ENCODE measurements at places on chromosomes 2 and 18.

DNA sequence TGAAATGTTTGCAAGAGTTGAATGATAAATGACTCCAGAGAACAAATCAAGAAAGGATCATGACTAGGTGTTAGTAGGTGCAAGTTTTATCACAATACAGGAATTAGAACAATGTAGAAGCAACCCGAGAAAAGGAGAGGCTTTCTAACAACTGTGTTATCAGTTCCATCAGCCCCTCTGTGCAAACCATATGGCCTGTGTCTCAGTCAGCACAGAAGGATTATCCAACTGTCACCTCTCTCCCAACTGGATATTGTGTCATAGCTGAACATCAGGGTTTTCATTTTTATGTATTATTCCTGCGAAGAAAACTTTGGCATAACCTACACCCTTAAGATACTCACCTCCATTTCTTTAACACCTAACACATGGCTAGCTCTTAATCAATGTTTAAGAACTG, 321.6 kb upstream of the RND3 start:
- no peak for DNase-seq

GRCh38 chr2:217681791-217682190, 321.0 kb downstream of the TNS1 start:
- no peak for DNase-seq

- DNase-seq, result no peak
Observed at GRCh38 chr2:88590998-88591613, 36.2 kb downstream of the EIF2AK3 start.

- no peak for DNase-seq
Observed at GRCh38 chr2:65576861-65577601, 144.6 kb upstream of the SPRED2 start.

GRCh38 chr2:160411955-160412354, 81.7 kb downstream of the RBMS1 start:
- DNase-seq, result no peak

DNA sequence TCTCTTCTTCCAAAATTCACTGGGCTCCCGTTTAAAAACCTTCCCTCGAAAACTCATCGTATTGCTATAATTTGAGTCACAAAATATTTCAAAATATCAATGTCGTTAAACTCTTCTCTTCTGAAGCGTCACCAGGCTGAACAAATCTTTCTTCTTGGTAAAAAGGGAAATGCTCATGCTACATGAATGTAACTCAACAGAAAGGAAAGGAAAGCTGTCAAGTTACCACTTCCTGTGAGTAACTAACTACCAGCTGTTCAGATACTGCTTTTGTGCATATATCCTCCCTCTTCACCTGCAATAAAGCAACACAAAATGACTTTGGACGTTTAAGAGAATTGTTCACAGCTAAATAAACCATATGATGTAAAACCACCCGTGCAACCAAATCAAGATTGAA, 95.4 kb downstream of the DOCK10 start:
- no peak for DNase-seq

DNA sequence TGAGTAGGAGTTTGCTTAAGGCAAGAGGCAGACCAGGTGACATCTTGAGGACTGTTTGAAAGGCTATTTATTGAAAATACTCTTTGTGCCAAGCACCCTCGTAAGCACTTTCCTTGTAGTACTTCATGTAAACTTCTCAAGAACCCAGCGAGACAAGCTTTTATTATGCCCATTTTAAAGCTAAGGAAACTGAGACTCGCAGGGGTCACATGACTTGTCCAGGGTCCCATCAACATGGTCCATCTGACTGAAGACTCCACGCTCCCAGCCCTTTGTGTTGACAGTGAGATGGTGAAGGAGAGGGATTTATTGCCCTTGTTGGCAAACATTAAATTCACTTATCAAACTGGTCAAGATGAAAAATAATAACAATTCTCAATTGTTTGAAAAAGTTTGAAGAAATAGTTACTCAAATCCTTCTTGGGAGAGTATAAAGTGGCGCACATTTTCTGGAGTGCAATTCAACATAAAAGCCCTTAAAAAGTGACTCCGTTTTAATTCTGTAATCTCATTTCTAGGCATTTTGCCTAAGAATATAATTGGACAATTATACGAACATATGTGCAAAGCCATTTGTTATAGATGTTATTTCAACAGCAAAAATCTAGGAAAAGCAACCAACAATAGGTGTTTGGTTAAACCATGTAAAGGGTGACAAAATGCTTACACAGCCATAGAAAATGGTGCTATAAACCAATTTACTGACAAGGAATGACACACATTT, 270.5 kb upstream of the NCKAP5 start:
- no peak for DNase-seq

GRCh38 chr18:75529394-75529793, 101.9 kb upstream of the SMIM21 start:
- no peak for DNase-seq

GRCh38 chr2:85170938-85171475, 37.8 kb downstream of the TCF7L1 start:
- DNase-seq, result no peak

DNA sequence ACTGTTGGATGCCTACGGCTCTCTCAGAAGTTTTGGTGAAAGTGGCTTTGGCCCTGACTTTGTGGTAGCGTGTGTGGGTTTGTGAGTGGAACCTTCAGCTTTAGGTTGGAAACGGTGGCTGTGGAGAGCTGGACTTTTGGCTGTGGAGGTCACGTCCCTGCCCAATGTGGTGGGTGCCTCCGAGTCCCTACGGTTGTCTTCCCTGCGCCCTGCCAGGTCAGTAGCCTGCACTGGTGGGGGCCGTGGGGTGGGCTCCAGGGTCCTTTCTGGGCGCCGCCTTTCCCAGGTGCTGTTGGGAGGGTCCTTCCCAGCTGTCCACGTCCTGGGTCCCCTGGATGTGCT, 11.1 kb downstream of the COLEC11 start:
- no peak for DNase-seq

GRCh38 chr2:72917877-72918553, 696 bp downstream of the EMX1 start:
- no peak for DNase-seq

DNA sequence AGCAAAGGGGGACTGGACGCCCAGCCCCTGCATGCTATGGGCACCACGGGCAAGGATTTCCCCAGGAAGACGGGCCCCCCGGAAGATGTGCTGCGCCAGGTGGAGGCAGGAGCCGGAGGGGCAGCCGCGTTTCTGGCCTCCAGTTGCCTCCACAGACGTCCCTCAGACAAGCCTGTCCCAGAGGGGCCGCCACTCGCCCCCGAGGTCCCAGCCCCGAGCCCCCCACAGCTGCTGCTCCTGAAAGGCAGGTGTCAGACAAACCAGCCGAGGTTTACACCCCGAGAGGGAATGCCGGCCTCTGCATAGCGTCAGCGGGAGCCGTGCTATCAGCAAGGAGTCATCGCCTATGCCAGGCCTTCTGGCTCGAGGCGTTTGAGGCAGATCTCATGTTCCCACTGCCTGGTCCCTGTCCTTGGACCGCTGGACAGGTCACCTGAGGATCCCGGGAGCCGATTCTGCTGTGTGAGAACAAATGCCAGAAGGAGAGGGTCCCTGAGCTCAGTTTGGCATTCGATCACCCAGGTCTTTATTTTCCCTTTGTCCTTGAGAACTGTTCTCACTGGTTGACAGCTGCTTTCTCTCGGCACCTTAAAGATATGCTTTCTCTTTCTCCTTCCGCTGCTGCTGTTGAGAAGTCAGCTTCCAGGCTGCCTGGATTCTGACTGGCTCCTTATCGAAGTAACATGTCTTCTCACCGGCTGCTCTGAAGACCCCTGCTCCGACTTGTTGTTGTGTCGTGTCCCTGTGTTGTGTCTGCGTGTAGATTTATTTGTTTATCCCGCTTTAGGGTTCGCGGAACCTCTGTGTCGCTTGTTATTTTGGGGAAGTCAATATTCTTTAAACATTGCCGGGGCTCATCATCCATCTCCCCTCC, 20.6 kb downstream of the CROCC2 start:
- no peak for DNase-seq

DNA sequence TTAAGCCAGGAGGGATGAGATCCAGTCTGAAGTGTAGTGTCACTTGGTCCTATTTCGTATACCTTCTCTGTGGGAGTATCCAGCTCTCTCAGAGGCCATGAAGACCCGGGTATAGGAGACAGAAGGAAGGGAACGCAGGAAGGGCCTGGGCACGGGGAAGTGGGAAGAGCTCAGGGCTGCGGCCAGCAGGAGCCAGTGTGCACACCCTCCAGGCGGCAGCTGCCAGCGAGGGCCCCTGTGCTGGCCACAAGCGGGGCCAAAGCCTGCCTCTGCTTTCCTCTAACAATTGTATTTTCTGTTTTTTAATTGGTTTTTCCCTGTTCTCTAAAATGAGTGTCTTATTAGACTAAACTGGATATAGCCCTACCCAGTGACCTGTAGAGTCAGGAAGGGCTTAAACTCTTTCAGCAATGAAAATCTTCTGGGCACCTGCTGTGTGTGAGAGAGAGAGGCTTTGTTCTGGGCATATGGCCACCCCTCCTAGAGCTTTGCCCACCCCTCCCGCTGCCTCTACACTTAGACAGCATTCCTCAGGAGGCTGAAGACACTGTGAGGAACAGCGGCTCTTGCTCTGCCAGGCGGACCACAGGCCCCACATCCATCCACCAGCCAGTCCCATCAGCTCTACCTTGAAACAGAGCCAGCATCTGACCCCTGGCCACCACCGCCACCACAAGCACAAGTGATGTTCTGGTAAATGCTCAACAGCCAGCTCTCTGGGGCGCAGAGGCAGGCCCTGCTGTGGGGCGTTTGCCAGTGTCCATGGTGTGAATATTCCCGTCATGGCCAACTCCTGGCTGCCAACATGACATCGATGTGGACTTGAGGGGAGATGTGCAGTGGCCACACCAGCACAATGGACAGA, 9.5 kb downstream of the GPR17 start:
- no peak for DNase-seq

Data from stimulated activated CD8-positive, alpha-beta memory T cell treated with anti-CD3 and anti-CD28 coated beads, Interleukin-4, amount 100 ng/mL, for 1 hour (primary cell).